ENCODE measurements at places on chromosomes 13 and 19.

DNA sequence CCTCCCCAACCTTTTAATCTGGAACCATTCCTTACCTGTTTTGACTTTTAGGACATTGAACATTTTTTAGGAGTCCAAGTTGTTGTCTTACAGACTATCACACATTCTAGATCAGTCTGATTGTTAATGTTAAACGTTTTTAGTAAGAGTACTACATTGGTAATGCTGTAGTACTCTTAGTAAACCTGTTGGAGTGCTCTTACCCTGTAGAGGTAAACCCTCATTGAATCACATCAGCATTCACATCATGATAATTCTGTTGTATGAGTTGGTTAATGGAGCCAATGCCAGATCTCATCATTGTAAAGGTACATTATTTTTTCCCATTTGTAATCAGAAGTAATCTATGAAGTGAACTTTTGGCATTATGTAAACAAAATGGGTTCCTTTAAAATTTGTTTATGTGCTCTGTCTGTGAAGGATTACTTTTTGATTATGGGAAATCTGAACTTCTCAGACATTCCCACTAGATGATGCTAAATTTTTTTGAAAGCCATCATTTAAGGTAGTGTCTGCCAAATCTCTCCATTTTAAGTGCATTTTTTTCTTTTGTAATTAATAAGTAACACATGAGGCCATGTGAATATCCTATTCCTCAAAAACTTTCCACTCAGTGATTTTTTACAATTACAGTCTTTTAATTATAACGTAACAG, 55.2 kb downstream of the VWA8 start:
- DNase-seq = no peak

DNA sequence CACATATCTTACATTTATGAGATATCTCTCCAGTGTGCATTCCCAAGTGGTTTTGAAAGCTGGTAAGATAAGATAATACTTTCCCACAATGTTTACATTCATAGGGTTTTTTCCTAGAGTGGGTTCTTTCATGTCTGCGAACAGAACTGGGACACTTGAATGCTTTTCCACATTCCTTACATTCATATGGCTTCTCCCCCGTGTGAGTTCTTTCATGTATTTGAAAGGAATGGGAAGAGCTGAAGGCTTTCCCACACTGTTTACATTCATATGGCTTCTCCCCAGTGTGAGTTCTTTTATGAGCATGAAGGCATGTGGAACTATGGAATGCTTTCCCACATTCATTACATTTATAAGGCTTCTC, 19.7 kb downstream of the ZNF433 start:
- DNase-seq = no peak

DNA sequence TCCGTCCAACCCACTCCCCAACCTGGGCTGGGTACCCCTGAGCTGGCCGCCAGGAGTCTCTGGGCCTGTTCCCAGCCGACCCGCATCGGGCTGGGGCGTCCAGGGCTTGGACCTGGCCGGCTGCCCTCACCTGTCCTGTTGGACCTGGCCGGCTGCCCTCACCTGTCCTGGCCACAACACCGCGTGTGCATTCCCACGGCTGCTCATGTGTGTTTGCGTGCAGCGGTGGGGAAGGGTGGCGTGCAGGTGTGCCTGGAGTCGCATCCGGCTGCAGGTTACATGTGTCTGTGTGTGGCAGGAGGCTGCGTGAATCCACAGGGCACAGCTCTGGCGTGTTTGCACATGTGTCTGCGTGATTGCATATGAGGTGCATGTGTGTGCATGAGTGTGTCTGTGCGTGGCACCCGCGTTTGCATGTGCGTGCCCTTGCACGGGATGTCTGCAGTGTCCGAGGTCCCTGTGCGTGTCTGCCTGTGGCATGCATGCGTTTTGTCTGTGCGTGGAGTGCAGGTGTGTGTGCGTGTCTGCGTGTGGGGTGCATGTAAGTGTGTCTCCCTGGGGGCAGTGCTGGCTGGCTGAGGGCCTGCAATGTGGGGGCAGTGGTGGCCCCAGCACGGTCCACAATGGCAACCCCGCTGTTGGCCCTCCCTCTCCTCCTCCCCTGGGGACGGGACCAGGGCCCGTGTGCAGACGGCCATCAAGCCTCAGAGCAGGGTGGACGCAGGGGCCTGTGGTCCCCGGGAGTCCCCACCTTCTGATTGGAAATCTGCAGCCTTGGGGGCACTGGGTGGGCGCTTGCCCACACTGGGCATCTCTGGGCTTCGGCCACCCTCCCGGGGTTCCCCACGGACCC, 3.4 kb downstream of the EFNA2 start:
- DNase-seq = no peak

- no peak for DNase-seq
Observed at GRCh38 chr19:4208385-4209094, 20.8 kb upstream of the EBI3 start.

GRCh38 chr19:54470991-54471782, 1.9 kb downstream of the CDC42EP5 start:
- DNase-seq = no peak

GRCh38 chr19:36409841-36410240, 8.6 kb downstream of the ZFP82 start:
- DNase-seq = no peak

DNA sequence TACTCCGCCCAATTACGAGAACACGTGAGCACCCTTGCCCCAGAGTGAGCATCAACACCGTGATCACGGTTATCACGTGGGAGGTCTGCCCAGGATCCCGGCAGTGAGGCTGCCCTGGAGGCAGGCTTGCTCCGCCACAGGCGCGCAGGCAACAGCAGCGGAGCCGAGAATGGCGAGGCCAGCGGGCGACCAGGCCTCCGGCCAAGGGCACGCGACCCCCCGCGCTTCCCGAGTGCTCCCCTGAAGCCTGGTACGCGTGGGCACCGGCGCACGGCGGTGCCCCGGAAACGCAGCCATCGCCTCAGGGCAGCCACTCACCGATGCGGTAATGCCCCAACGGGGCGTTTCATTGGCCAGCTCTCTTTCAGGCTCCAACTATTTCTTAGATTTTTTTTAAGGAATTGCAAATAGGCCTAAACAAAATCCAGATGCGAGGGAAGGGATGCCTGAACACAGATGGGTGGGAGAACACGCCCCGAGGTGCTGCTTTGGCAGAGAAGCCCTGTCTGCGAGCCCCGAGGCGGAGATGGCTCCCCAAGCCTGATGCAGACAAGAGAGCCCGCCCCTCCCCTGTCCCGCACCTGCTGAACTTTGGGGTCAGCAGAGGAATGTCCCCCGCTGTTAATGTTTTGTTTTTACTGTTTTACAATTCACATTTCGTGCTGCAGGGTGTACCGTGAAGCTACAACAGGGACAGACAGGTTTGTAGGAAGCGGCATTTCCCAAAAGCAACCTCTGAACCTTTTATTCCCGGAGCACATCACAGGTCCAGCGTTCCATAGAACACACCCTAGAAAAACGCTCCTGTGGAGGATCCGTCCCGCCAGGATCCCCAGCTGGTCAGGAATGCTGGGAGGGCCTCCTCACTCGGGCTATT, 132.7 kb downstream of the ZDHHC20 start:
- no peak for DNase-seq

GRCh38 chr13:75764251-75764925, 128.3 kb downstream of the LMO7 start:
- DNase-seq = no peak

DNA sequence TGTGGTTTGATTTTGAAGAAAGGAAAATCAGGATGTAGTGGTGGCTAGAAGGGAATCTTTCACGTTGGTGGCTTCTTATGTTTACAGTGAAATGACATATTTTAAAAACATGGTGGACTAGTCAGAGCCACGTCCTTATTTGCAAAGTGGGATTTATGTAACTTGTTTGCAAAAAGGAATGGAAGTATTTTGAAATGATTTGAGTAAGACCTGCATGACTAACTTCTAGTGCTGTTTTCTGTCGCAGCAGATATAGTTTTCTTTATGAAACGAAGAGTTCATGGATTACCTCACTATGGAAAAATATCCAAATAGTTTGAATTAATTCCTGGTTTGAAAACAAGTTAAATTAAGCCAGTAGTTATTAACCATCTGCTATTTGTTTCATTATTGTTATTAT, 476.5 kb downstream of the MYO16 start:
- DNase-seq = no peak

GRCh38 chr13:25109341-25109740, 13.4 kb downstream of the PABPC3 start:
- DNase-seq = no peak

- DNase-seq = no peak
Observed at GRCh38 chr13:25168790-25169189, 3.3 kb downstream of the AMER2 start.

- no peak for DNase-seq
Observed at GRCh38 chr19:13665125-13665905, 99.0 kb upstream of the MRI1 start.

GRCh38 chr13:36151591-36151990, 20.4 kb upstream of the DCLK1 start:
- DNase-seq = no peak

DNA sequence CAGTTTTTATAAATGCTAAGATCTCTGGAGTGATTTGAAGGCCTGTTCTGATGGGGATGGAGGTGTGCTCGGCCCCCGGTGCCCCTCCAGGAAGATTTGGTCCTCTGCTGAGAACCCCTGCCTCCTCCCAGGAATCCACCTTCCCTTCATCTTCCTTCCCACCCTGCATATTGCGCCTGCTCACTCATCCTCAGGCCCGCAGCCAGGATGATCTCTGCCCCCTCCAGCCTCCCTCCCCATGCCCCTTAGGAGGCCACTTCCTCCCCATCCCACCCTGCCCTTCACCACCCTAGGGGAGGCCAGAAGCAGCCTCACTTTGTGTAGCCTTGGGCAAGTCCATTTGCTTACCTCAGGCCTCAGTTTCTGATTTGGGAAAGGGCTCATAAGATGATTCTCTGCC, 19.7 kb downstream of the VASP start:
- DNase-seq = no peak

GRCh38 chr13:60267498-60268202, 103.9 kb upstream of the DIAPH3 start:
- DNase-seq = no peak

- DNase-seq = no peak
Observed at GRCh38 chr19:55633861-55634260, 6.9 kb upstream of the ZNF580 start.

DNA sequence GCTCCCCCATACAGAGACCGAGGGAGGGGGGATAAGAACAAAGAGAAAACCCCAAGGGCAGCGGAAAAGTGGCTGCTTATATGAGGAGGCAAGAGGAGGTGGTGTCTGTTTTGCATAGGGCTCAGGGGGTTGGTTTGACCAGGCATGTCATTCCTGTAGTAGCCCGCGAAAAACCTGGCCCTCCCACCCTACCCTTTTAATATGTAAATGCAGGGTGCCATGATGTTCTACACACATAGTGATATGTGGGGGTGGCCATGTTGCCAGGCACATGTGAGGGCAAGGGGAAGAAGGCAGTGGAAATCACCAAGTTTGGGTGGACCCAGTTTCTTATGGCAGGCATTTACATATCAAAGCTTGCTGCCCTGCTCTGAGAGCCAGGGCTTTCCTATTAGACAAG, 203.5 kb upstream of the UBL3 start:
- no peak for DNase-seq

DNA sequence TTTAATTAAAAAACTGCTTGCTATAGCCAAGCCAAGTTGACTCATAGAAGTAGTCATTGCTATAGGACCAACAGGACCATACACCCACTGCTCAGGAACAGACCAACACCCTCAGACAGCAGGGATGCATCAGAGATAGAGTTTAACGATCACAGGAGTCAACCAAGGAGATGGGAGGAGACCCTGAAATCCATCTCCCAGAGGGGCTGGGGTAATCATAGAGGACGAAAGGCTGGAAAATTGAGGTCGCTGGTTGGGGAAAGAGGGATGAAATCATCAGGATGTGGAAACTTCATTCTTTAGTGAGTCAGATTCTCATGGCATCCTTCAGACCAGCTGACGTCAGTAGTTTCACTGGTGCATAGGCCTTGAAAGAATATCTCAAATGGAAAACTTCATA, 160.4 kb upstream of the GPC6 start:
- DNase-seq = no peak

Measured in NCI-H1048 (cell line).